Prostate gland (tissue), 2 donors: ENCODE measurements at places on chromosomes 3 and 15. TPM values are rescaled to one million over a fixed set of nuclear protein-coding genes. Genes with fewer than 3 reads are reported as not detected.

- H3K4me1 ChIP-seq, result peaks cover 13% of the 10 kb centered on the region
- peak overlapping the region; percentile 52 for H3K27ac ChIP-seq
Measured at GRCh38 chr3:53236112-53236841, 19.5 kb downstream of the TKT start.

DNA sequence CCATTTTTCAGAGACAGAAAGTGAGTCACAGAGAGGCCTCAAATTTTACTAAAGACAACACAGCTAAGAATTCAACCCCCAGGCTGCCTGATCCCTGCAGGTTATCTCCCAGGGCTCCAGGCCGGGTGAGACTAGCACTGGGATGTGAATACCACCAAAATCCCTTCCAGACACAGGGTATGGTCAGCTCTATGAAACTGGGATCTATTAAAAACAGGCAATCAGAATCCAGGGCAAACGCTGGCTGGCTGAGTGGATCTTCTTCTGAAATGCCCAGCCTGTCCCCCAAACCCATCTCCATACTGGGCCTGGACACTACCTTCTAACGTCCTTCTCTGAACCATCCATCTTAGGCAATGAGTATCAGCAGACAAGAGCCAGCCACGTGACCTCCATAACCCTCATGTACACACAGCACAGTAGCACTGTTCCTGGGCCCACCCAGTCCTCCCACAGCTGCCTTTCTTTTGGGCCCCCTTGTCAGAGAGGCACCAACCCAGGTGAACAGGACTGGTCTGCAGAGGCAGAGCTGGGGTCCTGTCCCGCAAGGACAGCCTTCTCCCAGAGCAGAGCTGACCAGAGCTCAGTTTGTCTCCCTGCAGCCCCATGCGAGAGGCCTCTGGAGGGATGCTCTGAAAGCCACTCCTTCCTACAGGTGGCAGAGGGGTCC, 1.9 kb downstream of the RAB6B start:
- DNase-seq, result no peak
- H3K4me3 ChIP-seq, result no peak overlapping the region
- H3K4me1 ChIP-seq, result peaks cover 5% of the 10 kb centered on the region

DNA sequence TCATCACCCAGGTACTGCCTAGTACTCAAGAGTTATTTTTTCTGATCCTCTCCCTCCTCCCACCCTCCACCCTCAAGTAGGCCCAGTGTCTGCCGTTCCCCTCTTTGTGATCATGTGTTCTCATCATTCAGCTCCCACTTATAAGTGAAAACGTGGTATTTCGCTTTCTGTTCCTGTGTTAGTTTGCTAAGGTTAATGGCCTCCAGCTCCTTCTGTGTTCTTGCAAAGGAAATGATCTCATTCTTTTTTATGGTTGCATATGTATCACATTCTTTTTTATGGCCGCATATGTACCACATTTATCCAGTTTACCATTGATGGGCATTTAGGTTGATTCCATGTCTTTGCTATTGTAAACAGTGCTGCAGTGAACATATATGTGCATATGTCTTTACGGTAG, 8.2 kb upstream of the GANC start:
- no peak overlapping the region for H3K4me3 ChIP-seq
- H3K27me3 ChIP-seq, result no peaks in the 10 kb centered on the region
- H3K27ac ChIP-seq, result no peak overlapping the region
- no peaks in the 10 kb centered on the region for H3K36me3 ChIP-seq

GRCh38 chr15:91983729-91984340, 130.3 kb downstream of the SLCO3A1 start:
- no peak overlapping the region for H3K4me3 ChIP-seq
- no peaks in the 10 kb centered on the region for H3K36me3 ChIP-seq
- H3K4me1 ChIP-seq, result no peaks in the 10 kb centered on the region
- H3K27me3 ChIP-seq, result no peaks in the 10 kb centered on the region

- no peaks in the 10 kb centered on the region for H3K27me3 ChIP-seq
- no peak overlapping the region for H3K27ac ChIP-seq
- no peaks in the 10 kb centered on the region for H3K4me1 ChIP-seq
- DNase-seq, result no peak
Measured at GRCh38 chr3:104941785-104942184, 424.9 kb upstream of the ALCAM start.

GRCh38 chr3:36365829-36366228, 14.5 kb upstream of the STAC start:
- H3K36me3 ChIP-seq, result no peaks in the 10 kb centered on the region
- DNase-seq, result no peak
- H3K27me3 ChIP-seq, result no peaks in the 10 kb centered on the region
- H3K27ac ChIP-seq, result no peak overlapping the region

DNA sequence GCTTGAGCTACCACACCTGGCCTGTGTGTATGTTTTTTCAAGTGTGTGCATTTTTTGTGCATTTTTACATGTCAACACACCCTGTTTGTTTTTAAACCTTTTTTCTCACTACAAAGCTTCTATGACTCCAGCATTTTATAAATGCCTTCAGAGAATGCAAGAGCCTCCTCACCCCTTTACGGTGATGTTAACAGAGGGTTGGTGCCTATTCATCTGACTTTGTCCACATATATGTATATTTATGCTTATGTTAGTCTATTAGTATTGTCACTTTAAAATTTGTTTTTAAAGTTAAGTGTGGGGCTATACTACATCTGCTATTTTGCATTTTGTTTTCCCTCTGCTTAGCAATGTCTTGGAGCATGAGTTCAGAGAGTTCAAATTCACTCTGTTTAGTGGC, 45.8 kb downstream of the EEFSEC start:
- no peak overlapping the region for H3K4me3 ChIP-seq
- H3K36me3 ChIP-seq, result no peaks in the 10 kb centered on the region
- no peak overlapping the region for H3K27ac ChIP-seq
- no peak for DNase-seq
- H3K27me3 ChIP-seq, result no peaks in the 10 kb centered on the region

Gene HHATL
- 5.5 TPM for total RNA-seq

Gene ROBO1
- total RNA-seq, result 50.8 TPM

Gene PPARG
- total RNA-seq, result 12.9 TPM

Gene FBXL2
- 3.7 TPM for total RNA-seq

Gene SLC6A11
- total RNA-seq, result 6.9 TPM

Gene PKM
- 513 TPM for total RNA-seq

Gene CLDN16
- total RNA-seq, result not detected

Gene REC114
- not detected for total RNA-seq

Gene GPR15
- total RNA-seq, result not detected

Gene TRPM1
- total RNA-seq, result 5.5 TPM

Gene KCNAB1
- total RNA-seq, result 5.2 TPM

Gene NECTIN3
- 25.3 TPM for total RNA-seq

Gene COL8A1
- total RNA-seq, result 8.1 TPM

Gene TMC3
- total RNA-seq, result 0.14 TPM

Gene MRAS
- 8.7 TPM for total RNA-seq

Gene WDR93
- total RNA-seq, result 3.0 TPM
